HT-29 (cell line): ENCODE measurements at places on chromosomes 3 and 15.
A peak's percentile ranks its signal among the peaks of the same experiment; 100 is the strongest.

DNA sequence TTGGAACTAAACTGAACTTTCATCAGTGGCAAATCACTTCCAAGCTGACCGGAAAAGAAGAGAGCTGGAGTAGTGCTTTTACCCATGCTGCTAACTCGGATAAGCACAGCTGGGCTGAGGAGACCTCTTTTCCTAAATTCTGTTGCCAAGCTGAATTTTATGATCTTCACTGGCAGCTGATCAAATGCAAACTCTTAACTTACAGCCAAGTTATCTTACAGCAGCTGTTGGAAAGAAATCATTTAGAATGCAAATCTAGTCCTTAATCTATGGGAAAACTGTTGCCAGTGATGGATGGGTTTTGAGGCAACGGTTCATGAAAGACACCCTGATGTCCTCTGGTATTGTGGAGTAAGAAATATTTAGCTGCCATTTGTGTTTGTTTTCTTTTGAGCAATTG, 216.5 kb downstream of the ZNF385D start:
- DNase-seq, result no peak

DNA sequence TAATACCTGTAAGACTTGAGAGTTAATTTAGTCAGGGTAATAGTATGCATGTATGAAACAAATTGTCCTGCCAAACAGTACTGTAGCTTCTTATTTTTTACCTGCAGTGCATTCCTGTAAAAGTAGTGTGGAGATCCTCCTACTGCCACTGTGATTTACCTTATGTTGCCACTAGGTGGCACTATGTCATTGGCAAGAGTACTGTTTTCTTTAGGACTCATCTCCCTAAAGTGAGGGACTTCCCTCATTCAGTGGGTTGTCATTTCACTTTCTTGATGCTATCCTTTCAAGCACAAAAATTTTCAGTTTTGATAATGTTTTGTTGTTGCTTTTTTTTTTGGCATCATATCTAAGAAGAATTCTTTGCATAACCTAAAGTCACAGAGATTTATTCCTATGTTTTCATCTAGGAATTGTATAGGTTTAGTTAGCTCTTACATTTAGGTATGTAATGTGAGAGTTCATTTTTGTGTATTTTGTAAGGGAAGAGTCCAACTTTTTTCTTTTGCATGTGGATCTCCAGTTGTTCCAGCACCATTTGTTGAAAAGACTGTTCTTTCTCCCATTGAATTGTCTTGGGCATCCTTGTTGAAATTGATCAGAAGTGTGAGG, 105.7 kb downstream of the AKAP13 start:
- DNase-seq, result peak; percentile 87

- DNase-seq, result no peak
These were observed 17.3 kb downstream of the HDAC11 start for GRCh38 chr3:13497386-13497785.

DNA sequence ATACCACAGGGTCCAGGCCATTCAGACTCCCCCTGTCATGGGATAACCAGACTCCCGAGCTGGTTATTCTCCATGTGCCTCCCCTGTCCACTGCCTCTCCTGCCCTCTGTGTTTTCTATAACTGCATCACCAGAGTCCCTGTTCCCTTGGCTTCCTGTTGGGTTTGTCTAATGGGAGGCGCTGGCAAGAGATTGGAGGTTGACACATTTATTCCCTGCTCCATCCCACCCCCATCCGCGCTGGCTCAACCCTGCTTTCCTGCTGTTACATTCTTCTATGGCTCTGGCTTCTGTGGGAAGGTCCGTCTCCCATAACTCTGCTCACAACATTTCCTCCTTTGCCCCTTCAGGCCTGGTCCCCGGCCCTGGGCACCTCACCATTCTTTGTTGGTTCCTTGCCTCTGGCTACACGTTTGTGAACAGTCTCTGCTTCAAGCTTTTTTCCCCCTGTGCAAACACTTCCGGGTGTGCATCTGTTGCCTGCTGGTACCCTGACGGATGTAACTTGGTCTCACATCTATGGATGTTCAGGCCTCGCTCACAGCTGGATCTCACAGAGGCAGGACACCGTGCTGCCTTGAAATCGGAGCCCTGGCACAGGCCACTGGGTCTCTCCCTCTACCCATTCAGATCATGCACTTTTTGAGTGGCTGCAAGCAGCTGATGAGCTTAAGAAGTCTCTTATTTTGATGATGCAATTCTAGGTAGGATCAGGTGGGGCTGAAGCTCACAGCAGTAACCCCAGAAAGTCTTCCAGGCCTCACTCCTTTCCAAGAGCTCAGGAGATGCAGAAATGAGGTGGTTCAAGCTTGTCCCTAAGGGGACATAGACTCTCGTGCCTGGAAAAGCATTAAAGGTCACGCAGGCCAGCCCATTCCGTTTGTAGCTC, 68.6 kb upstream of the ATP13A3 start:
- no peak for DNase-seq

- no peak for DNase-seq
These were observed 25.4 kb downstream of the AADAC start for GRCh38 chr3:151839313-151839631.

GRCh38 chr15:42100021-42100800, 5.8 kb upstream of the PLA2G4D start:
- DNase-seq, result peak; percentile 41

GRCh38 chr3:188137051-188137450, 16.9 kb upstream of the LPP start:
- DNase-seq, result no peak

DNA sequence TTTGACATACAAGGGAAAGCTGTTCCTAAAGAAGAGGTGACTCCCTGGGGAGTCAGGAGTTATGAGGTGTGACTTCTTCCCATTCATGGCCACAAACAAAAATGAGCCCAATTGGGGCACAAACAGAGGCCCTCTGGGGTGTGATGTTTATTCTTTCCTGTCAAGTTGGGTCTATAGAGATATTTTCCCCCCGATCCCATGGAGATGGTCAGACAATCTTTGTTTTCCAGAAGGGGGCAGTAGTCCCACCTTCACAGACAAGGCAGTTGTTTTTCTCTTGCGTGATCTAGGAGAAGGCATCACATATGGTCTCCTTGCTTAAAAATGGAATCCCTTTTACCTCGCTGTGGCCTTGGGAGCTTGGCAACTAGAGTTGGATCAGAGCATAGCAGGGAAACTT, 110.3 kb downstream of the MFSD1 start:
- no peak for DNase-seq

GRCh38 chr15:36175741-36176291, 403.6 kb upstream of the CDIN1 start:
- DNase-seq, result no peak

DNA sequence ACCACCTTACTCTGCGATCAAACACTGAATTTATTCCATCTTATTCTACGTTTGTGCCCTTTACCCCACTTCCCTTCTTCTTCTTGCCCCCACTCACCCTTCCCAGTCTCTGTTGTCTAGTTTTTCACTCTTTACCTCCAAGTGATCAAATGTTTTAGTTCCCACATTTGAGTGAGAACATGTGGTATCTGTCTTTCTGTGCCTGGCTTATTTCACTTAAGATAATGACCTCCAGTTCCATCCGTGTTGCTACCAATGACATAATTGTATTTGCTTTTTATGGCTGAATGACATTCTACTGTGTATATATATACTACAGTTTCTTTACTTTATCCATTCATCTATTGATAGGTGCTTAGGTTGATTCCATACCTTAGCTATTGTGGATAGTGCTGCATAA, 78.8 kb downstream of the PDCD6IP start:
- no peak for DNase-seq

DNA sequence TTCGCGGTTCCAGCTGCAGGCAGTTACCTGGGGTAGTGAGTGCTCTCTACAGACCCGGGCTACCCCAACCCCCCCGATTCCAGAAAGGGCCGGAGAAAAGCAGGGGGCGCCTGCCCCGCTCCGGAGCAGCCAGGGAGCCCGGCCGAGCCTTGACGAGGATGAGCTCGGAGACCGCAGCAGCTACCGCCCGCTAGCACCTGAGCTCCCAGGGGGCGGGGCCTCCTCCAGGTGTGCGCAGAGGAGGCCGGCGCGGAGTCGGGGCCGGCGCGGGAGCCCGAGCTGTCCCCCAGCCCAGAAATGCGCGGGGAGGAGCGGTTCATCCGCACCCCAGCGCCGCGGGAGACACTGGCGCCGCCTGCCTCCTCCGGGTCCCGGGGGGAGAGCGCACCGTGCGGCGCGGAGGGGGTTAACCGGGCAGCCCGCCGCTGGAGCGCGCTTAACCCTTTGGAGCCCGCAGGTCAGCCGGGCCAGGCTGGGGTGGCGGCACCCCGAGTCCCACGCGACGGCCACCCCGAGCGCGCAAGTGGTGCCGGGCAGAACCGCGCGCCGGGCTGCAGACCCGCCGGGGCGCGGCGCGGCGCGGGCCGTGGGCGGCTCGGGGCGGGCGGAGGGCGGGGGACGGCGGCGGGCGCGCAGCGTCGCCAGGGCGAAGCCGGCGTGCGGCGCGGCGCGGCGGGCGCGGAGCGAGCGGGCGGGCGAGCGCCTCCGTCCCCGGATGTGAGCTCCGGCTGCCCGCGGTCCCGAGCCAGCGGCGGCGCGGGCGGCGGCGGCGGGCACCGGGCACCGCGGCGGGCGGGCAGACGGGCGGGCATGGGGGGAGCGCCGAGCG, at the start of gene CACNA1D:
TSS of gene CACNA1D (plus strand) at position 649 of the 829 bp plus-strand sequence. CDS start 556 bp downstream, outside the sequence.
- peak; percentile 77 for DNase-seq
